ENCODE measurements at places on chromosomes 12 and 14.

DNA sequence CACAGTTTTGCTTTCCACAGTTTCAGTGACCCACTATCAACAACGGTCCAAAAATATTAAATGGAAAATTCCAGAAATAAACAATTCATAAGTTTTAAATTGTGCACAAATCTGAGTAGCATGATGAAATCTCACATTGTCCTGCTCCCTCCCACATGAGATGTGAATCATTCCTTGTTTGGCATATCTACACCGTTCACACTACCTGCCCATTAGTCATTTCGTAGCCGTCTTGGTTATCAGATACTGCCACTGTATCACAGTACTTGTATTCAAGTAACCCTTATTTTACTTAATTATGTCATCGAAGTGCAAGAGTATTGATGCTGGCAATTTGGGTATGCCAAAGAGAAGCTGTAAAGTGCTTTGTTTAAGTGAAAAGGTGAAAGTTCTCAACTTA lies 145.3 kb downstream of the SLC5A8 start:
- DNase-seq: peak; percentile 80

- DNase-seq: no peak
These were observed 5.3 kb upstream of the PGF start for GRCh38 chr14:74960736-74961135.

- no peak for DNase-seq
These were observed 109.8 kb downstream of the SCAF11 start for GRCh38 chr12:45880533-45880932.

DNA sequence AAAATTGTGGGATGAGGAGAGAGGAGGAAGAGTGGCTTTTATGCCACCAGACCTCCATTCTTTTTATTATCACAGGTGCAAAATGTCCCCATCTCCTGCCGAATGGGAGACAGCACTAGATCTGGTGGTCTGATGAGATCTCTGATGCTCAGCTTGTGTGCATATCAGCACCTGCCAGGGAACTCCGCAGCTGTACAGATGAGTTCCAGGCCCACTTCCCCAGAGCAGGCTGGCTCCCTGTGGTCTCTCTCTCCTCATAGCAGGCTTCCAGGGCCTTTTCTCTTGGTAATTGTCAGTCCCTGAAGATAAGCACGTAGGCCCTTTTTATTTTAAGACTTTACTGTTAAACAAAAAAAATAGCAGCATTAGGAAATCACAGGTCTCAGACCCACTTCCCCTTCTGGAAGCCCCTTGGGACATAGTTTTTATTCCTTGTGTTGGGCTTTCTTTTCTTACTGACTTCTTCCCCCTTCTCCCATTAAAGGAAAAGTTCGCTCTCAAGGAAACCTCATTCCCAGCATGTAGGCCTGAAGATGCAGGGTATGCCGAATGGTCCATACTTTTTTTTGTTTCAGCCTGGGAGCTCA lies 4.5 kb upstream of the TBC1D30 start:
- DNase-seq: no peak

DNA sequence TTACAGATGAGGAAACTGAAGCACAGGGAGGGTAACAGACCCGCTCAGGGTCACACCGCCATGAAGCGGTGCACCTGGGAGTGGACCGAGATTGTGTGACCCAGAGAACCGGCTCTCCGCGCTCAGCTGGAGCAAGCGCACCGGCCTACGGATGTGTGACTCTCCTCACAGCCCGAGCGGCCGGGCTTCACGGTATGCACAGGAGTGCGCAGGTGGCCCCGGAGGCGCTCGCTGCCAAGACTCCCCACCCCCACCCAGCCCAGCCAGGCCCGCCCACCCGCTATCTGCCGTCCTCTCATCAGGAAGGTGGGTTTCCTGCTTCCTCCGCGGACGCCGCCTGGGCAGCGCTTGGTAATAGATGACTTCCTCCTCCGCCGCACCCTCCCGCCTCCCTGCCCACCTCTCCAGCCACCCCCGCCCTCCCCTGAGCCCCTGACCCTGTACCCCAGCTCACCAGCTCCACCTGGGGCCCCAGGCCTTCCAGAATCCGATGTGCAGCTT lies 110.7 kb downstream of the NCOR2 start:
- DNase-seq: no peak

DNA sequence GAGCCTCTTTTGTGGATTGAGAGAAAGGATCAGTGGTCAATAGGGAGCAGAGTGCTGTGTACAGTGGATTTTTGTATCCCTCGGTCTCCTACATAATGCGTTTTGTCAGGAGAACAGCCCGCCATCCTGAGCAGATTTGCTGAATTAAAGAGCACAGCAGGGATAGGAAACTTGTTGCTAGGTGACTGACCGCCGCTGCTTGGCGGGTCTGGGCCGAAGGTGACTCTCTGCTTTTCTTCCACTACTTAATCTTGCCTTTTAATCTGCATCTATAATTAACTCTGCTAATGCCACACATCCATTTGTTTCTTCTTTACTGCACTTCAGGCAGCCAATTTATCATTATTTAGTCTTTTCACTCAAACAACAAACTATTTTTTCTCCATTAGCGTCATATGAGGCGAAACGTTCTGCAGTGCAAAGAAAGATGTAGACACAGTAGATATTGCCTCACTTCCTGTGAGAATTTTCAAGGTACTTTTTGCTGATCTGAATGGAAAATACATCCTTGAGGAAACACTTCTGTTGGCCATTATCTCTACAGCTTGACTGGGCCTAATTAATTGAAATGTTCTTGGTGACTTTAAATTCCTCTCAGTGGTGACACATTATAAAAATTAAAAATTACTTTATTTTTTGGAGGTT lies 108.0 kb downstream of the PPM1A start:
- no peak for DNase-seq

Measured in mammary epithelial cell (primary cell).